ENCODE measurements at places on chromosomes 13 and 19.

DNA sequence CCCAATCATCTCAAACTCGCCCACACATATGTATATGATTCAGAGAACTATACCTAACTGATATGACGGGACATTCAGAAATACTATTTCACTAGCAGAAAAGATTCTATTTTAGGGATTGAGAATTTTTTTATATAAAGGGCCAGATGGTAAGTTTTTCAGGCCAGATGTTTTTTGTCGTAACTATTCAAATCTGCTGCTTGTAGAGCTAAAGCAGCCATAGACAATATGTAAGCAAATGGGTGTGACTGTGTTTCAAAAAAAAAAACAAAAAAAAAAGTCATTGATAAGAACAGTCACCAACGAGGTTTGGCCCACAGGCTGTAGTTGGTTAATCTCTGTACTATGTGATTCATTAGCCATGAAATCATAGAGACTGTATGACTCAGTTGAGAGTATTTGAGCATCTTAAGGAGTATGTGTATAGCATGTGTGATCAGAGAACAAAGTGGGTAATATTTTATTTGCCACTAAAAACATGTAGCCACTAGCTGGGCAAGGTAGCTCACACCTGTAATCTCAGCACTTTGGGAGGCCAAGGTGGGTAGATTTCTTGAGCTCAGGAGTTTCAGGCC is 2724.7 kb downstream of the PCDH9 start:
- DNase-seq = no peak

GRCh38 chr19:38975861-38976271 is 324 bp upstream of the FBXO17 start:
- no peak for DNase-seq

DNA sequence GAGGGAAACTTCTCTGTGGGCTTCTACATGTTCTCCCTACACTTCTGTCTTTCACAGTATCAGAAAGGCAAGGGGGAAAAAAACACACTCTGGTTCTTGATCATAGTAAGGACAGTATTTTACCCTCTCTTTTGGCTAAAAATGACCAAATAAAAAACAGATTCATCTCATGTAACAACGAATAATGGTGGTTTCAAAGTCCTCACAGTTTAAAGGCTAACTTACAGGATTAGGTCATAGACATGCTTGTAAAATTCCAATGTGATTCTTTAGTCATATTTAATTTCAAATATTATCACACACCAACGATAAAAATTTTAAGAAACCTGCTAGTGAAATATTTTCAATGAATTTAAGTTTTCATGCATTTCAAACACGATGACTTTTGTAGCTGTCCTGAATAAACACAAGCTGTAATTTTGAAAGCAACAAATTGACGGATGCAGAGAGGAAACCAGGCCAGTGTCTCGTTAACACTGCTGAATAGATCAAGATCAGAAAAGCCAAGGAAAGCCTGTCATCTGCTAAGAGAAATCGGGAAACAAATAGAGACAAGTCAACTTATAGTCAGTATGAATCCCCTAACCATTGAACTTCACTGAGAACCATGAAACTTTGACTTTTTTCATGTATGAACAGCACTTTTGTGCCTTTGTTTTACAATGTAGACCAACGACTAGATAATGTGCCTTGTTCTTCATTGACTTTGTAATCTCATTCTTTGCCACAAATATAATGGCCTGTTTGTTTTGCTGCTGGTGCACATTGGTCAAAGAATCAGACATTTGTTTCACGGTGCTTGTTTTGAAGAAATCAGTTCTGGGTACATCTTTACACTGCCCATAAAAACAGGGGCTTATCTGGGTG is 22.0 kb downstream of the MBNL2 start:
- no peak for DNase-seq

GRCh38 chr19:19486343-19487076 is 28.8 kb downstream of the TSSK6 start:
- no peak for DNase-seq

DNA sequence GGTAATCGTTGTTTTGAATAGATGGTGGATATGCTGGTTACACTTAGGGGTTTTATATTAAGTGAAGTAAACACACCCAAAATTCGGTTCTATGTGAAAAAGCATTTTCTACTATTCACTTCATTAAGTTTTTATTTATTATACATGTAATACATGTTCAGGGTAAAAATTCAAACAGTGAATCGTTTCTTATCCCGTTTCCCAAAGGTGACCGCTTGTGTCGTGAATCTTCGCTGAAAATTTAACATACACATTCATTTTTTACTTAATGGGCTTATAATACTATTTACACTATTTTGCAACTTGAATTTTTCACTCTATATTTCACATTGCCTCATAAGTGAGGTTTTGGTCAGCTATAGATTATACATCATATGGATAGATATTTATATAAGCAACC is 24.5 kb downstream of the IPO5 start:
- DNase-seq = no peak

GRCh38 chr13:94520001-94520400 is 40.5 kb upstream of the DCT start:
- no peak for DNase-seq

DNA sequence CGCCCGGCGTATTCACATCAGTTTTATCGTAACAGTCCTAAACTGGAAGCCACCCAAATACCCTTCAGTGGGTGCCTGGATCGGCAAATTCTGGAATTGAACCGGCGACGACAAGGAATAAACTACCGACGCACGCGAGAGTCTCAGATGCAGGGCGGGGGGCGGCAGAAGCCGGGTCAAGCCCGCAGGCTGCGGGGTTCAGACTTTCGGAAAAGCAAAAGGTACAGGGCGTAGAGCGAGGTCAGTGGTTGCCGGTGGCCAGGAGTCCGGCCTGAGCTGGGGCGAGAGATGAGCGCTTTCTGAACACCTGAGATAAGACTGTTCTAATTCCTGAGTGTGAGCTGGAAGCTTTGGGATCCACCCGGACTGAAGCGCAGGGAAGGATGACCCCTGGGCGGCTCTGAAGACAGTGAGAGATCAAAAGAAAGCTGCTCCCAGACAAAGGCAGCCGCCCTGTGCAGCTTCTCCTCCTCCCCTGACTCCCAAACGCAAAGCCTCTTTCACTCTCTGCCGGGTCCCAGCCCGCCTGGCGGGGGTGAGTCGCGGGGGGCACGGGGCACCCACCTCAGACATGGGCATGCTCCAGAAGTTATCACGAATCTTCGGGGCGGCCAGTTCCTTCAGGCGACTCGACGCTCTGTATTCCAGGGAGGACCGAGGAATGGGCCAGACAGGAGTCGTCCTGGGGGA is 26.2 kb upstream of the MIER2 start:
- DNase-seq = no peak

DNA sequence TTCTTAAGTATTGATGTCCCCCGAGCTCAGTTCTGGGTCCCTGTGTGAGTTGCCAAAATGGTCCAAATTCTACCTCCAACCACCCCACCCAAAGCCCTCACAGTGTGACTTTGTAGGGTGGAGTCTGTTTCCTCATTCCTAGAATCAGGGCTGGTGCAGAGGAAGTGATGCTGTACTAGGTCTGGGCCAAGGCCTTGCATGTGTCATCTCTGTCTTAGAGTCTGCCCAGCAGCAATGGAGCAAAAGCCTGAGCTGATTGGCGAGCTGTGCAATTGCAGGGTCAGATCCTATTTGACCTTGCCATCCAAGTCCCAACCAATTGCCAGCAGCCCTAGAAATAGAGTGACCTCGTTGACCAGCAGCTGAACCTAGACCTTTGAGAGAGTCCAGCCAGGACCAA is 97.0 kb upstream of the ANKRD10 start:
- DNase-seq = no peak

DNA sequence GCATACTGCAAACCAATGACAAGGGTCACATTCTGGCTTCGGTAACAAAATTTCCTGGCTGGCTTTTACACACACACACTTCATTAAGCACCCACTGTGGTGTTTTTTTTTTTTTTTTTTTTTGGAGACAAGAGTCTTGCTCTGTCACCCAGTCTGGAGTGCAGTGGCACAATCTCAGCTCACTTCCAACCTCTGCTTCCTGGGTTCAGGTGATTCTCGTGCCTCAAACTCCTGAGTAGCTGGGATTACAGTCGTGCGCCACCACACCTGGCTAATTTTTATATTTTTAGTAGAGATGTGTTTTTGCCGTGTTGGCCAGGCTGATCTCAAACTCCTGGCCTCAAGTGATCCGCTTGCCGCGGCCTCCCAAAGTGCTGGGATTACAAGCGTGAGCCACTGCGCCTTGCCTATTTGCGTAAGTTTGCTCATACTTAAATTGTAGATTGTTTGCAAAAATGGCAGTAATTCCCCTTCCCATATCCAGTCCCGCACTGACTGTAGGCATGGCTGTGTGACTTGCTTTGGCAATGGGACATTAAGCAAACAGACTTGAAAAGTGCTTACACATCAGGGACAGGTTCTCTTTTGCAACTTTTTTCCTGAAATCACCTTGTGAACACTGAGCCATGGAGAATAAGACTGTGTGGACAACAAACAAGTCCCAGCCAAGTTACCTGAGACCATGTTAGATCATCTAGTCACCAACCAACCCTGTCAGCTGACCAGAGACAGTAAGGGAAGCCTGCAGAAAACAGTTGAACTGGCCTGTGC is 42.1 kb upstream of the EBPL start:
- no peak for DNase-seq

DNA sequence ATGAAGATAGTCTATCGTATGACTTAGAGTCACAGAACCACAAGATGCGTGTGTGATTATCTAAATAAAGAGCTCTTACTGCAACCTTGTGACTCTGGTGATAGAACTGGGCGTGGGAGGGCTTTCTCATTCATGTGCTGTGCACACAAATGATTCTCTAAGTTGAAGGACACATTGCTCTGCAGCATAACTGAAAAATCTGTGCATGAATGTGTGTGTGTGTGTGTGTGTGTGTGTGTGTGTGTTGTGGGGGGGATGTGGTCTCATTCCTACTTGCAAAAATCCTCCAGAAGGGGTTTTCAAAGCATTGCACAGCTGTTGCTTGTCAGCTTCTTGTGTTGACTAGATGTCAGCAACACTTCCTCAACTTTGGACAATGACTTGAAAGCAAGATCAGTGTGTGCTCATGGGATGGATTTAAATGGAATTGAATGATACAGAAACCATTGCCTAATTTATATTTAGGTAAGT is 22.4 kb downstream of the LRCH1 start:
- DNase-seq = no peak

- peak; percentile 72 for DNase-seq
Measured at GRCh38 chr19:29680447-29680846, 15.2 kb downstream of the PLEKHF1 start.

- no peak for DNase-seq
Measured at GRCh38 chr13:48477191-48477855, 55.6 kb downstream of the RCBTB2 start.

- DNase-seq = no peak
Measured at GRCh38 chr13:32837973-32838927, 178.0 kb upstream of the KL start.

GRCh38 chr13:91647361-91647990 is 249.1 kb downstream of the GPC5 start:
- no peak for DNase-seq

- DNase-seq = no peak
Measured at GRCh38 chr13:76043874-76044273, 407.7 kb downstream of the LMO7 start.

DNA sequence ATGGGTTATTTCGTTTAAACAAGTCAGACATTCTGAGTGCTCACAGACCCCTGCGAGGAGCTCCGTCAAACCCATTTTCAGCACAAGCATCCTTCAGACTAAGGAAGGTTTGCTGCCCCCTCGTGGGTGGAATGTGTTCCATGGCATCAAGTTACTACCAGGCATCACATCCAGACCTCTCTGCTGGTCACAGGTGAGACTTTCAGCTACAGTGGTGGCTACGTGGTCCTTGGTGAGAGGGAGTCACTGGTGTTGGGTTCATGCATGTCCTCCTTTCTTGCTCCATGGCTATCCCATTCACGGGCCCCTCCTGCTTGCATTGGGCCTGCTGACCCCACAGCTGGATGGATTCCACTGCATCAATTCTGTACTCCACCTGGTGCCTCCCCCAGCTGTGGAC is 9.1 kb upstream of the LILRB5 start:
- DNase-seq = peak; percentile 58

GRCh38 chr19:51687791-51688670 is 5.1 kb upstream of the SPACA6 start:
- no peak for DNase-seq

DNA sequence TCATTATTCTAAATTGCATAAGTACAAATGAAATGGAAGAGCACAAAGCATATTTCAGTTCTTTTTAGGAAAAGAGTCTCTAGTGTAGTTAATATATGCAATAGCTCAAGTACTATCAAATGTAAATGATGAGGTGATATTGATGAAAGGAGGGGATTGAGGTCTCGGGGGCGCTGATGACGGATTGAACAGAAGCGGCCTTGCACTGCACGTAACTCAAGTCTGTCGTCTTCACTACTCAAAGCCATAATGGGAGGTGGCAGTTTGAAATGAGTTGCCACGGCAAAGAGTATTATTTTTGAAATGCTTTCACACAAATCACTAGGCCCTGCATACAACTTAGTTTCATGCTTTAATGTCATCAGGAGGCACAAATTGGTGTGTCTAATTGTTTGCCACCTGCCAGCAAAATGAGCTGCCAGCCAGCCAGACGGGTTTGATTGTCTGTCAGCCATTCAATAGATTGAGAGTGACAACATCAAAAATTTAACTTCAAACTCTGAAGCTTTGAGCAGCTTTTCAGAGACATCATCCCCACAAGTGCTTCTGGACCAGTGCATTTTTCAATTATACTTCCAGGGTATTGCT is 256.6 kb downstream of the NBEA start:
- DNase-seq = no peak

- DNase-seq = no peak
Measured at GRCh38 chr13:71118779-71119364, 748.1 kb downstream of the DACH1 start.

- DNase-seq = no peak
Measured at GRCh38 chr19:50877338-50877737, 4.1 kb downstream of the KLK2 start.

DNA sequence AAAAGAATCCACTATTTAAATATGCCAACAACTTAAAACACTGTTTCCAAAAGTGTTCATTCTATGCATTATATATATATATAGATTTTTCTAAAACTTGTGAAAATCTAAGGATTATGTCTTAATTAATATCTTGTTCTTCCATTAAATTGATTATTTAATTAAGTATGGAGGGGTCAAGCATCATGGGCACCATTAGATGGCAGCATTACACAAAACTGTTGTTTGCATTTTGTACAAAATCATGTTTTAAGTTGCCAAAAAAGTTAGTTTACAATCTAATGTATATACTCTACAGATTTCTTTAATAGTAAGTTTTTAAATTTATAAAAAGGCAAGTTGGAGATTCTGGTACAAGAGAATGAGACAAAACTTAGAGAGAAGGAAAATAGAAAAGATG is 213.2 kb upstream of the EDNRB start:
- DNase-seq = no peak
